ENCODE measurements at places on chromosomes 5 and 9.

DNA sequence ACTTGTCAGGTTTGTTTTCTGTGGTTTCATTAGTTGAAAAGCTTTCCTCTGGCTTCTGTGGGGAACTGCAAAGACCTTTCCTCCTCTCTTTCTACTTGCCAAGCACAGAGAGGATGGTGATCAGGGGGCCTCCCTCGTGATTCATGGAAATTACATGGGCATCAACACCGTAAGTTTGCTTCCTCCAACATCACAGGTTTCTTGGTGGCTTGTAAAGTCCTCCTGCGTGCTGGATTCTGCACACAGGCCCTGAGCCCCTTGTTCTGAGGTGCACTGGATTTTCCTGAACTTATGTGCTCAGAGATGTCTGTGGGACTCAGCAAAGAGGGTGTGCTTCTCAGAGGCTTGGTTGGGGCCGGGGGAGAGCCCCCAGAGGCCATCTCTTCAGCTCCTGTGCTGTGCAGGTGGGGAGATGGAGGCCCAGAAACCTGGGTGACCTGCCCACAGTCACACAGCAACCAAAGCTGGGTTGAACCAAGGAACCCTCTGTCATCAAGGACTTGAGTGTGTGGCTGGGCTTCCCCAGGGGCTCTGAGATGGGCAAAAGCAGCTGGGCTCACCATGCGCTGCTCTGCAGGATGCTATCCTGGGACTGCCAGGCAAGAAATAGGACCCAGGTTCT, 36.5 kb downstream of the RGS3 start:
- DNase-seq, result no peak

- DNase-seq, result no peak
These were observed 706.0 kb upstream of the GRAMD2B start for GRCh38 chr5:125717209-125717608.

- peak; percentile 49 for DNase-seq
These were observed at the start of gene RORB for GRCh38 chr9:74496819-74497747. RORB (plus strand) TSS chr9:74497335; CDS start chr9:74497977, 642 bp downstream.

DNA sequence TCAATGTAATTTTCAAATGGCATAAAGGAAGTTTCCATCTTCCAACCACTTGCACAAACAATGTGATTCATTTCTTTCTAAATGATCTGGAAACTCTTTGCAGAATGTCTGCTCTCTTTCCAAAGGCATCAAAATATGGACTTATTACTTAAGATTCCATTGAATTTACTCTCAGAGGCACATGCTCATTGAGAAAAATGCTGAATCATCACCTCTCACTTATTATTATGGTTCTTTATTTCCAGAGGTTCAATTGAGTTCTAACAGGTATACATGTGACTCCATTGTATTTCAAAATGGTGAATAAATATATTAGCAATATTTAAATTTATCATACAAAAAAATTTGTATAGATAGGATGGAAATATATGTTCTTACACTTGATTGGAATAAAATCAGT, 1140.6 kb downstream of the EFNA5 start:
- DNase-seq, result no peak
